CMK (cell line): ENCODE measurements at places on chromosomes 16 and 17.

- no peak for DNase-seq
Measured at GRCh38 chr16:23408242-23408822, 44.7 kb downstream of the COG7 start.

- no peak for DNase-seq
Measured at GRCh38 chr17:29578626-29579485, 10.4 kb downstream of the TP53I13 start.

DNA sequence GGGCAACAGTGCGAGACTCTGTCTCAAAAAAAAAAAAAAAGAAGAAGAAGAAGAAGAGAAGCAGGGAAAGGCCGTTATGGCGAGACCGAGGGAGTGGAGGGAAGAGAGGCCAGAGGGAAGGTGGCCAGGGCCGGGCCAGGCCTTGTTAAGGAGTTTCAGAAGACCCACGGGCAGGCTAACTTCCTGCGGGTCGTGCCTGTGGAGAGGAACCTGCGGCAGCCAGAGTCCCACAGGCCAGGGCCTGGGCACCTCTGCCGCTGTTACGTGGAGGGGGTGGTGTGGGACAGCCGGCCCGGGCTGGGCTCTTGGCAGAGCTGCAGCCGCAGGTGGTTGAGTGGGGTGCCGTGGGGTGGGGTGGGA is 5.4 kb downstream of the WDR81 start:
- no peak for DNase-seq

GRCh38 chr17:17781591-17782496 is 54.9 kb downstream of the SREBF1 start:
- no peak for DNase-seq

DNA sequence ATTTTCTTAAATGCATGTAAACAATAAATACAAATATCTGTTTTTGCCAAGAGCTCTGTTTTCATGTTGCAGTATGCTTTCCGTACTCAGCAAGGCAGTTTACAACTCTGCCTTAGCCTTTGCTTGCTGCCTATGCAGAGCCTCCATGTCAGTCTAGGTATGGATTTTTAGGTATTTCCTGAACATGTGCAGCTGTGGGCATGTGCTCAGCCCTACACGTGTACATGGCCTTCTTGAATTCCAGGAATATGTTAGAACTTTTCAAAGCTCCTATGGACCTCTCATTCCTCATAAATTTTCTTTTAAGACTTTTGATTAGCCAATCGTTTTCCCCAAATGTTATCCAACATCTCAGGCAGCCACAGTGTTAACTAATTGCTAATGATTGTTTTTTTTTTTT is 63.8 kb downstream of the SYCE1L start:
- no peak for DNase-seq

DNA sequence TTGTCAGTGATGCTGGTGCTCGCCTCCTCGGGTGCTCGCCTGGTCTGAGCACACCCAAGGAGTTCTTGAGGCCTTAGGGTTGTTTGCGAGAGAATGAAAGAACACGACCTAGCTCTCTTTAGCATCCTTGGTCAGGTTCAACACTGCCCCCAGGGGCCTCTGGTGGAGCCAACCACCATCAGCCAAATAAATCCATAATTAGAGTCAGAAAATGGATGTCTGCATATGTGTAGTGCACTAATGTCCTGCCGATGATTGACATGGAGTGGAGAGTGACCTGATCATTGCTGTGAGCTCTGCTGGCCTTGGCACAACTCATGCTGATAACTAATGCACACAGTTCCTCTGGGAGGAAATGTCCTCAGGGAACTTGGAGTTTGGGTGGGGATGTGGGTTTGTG is 8.2 kb upstream of the STH start:
- DNase-seq, result no peak

DNA sequence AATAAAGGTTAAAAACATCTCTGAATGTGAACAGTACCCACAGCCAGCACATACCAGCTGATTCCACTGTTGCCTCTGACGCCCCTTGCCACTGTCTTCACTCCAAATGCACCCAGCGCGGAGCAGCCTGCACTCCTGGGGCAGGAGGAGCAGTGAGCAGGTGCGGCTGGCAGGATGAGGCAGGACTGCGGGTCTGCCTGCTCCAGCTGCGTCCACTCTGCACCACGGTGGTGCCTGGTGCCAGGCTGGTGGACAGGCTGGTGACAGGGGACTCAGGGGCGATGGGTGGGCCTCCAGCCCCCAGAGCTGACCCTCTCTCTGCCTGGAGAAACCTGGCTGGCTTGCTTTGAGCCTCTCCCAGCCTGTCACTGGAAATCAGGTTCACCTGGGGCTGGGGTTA is 9.4 kb downstream of the RAB40B start:
- DNase-seq, result no peak

DNA sequence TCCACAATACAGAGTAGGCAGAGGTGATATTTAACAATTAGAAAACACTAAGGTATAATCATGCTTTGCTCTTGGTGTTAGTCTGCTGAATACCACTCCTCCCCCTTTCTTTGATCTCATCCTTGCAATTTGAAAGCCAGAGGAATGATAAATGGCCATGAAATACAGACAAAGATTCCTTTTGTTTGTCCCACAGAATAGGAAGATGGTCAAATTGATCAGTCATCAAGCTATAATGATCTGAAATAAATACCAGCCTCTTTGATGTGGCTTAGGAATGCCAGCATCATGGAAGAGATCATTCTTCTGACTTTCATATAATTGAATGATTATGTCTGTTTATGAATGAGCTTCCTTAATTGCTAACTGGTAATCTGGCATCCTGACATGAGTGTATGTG is 1541.7 kb upstream of the CDH8 start:
- no peak for DNase-seq

DNA sequence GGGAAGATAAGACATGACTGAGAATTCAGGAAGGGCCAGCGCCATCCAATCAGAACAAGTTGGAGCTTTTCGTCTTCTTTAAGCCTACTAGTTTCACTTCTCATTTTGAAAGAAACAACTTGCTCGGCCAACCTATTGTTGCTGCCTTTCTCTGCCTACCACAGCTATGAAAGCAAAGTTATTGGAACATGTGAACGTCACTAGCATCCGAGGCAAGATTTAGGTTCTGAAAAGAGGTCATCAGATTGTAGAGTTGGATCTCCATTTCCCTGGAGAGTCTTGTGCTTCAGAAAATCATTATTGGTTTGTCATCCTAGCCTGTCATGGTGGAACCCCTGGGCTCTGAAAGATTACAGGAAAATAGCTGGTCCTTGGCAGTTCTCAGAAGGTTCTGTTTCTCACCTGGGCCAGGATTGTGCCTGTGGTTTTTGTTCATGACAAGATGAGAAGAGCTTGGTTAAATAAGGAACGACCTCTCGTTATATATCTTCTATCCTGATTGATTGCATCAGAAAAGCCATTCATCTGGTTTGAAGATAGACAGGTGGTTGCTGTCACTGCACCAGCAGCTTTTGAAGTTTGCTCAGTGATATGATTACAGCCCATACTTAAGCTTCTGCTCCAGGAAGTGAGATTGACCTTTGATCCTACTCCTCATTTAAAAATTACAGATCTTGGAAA is 25.3 kb downstream of the CDH13 start:
- no peak for DNase-seq

- DNase-seq, result no peak
Measured at GRCh38 chr17:56641373-56641772, 47.9 kb downstream of the NOG start.

DNA sequence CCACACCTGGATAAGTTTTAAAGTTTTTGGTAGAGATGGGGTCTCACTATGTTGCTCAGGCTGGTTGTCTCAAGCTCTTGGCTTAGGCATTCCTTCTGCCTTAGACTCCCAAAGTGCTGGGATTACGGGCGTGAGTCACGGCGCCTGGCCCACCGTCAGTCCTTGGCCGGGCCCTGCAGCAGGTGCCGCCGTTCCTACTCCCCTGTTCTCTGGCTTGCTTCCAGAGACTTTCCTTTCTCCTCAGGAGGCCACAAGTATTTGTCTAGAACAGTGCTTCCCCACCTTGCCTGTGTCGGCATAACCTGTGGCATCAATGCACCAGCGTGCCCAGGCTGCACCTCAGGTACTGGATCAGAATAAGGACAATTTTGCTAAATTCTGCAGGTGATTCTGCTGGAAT is 3.0 kb upstream of the MGAT5B start:
- no peak for DNase-seq

- DNase-seq, result no peak
Measured at GRCh38 chr17:28996554-28997096, 9.2 kb downstream of the SEZ6 start.

DNA sequence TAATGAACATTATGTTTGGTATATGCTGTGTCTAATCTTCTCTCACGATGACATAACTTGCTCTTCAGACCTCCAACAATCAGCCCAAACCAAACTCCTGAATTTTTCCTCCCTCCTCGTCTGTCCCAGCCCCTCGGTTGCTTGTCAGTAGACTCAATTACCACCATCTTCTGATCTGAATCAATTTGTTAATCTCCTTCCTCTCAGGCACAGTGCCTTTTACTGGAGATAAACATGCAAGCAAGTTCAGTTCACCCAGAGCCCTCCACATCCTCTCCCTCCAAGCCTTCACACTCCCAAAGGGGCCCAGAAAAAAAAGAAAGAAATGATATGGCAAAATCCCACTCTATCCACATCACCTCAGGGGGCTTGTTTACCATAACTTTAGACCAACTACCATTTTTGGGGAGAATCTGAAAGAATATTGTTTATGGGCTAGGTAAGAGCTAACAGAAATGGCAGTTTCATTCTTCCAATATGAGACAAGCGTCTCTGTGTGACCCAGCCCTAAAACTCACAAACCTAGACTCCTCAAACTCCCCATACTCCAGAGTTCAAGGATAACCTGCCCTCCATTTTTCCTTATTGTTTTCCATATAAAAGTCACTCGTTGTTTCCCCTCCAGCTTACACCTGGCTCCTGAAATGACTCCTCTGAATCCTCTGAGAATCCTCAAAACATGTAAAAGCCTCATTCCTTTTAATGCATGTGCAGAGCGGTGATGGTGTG is 1.5 kb downstream of the TEX2 start:
- no peak for DNase-seq

DNA sequence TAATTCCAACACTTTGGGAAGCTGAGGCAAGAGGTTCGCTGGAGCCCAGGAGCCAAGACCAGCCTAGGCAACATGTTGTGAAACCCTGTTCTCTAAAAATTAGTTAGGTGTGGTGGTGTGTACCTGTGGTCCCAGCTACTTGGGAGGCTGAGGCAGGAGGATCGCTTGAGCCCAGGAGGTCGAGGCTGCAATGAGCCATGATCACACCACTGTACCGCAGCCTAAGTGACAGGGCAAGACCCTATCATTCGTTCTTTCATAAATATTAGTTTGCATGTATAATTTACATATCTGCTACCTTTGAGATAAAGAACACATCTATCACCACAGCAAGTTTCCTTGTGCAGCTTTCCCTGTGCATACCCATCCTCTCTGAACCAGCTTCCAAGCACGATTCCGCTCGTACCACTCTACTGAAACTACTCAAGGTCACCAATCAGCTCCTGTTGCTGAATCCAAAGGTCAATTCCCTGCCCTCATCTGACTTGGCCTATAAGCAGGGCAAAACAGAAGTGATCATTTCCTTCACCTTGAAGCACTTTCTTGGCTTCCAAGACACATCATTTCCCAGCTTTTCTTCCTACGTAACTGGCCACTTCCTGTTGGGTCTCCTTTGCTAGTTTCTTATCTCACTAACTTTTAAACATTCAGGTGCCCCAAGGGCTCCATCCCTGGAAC is 49.1 kb downstream of the GRB2 start:
- DNase-seq, result no peak

- DNase-seq, result no peak
Measured at GRCh38 chr16:11673091-11674000, 5.1 kb downstream of the SNN start.

DNA sequence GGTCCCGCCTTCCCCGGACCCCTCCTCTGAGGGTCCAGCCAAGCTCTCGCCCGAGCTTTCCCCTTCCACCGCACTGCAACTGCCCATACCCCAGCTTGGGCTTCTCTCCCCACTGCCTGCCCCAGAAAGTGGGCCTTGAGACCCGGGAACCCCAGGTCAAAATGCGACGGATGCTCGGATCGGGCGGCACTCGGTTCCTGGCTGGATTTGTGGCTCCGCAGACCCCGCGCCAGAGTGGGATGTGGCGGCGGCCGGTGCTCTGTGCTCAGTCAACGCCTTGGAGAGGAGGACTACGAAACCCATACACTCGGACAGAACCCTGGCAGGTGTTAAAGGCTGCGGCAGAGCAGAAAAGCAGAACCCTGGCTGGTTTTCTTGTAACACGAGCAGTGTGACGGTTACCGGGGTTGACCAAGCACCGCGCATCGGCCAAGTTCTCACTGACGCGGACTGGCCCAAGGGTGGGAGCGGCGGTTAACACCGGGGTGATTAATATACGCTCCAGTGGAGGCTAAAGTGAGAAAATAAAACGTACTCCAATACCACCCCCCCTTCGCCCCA is 885 bp upstream of the SLFN13 start:
- no peak for DNase-seq
